ENCODE measurements at places on chromosomes 6 and 20.

GRCh38 chr6:41722969-41723529 is 12.4 kb downstream of the TFEB start:
- no peak for DNase-seq

DNA sequence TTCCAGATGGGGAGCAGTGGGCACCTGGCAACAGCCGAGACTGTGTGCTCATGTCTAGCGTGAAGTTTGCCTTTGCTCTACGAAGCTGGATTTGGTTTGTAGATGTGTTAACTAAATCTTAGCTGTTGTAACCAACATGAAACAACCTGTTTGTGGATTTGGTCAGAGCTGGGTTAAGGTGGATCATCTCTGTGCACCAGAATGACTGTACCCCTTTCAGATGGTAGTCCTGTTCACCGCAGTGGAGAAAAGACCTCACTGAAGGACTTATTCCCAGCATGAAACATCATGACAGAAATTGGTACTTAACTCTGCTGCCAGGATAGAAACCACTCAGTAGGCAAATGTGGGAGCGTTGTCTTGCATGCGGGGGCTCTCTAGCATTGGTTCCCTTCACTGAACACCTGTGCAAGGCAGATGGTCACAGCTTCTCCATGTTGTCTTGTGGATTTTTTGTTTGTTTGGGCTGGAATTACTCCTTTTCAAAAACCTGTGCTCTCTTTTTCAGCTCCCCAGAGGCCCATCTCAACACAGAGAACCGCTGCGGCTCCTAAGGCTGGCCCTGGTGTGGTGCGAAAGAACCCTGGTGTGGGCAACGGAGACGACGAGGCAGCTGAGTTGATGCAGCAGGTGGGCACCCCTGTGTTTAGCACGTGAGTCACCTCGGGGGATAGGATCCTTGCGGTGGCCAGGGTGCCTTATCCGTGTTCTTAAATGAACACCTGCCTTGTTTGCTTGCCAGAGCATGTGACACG is 19.3 kb upstream of the EFCAB8 start:
- DNase-seq = no peak

- no peak for DNase-seq
These were observed 6.8 kb upstream of the SLC35B3 start for GRCh38 chr6:8442150-8442549.

- DNase-seq = no peak
These were observed 655.9 kb upstream of the MAN1A1 start for GRCh38 chr6:120005292-120005976.

- no peak for DNase-seq
These were observed 4.6 kb upstream of the DDX27 start for GRCh38 chr20:49214571-49214970.

GRCh38 chr20:11195899-11196558 is 522.2 kb upstream of the JAG1 start:
- no peak for DNase-seq

GRCh38 chr6:160998766-160999165 is 7.2 kb downstream of the MAP3K4 start:
- no peak for DNase-seq

GRCh38 chr6:120129228-120129627 is 779.7 kb upstream of the MAN1A1 start:
- DNase-seq = no peak

- no peak for DNase-seq
These were observed 4.7 kb upstream of the WTAP start for GRCh38 chr6:159722655-159723054.

- DNase-seq = peak; percentile 89
These were observed at the start of gene STX11 for GRCh38 chr6:144149894-144150709. STX11 (plus strand) TSS chr6:144150517; CDS start chr6:144186628, 36,111 bp downstream.

GRCh38 chr6:98094696-98095095 is 739.7 kb upstream of the POU3F2 start:
- no peak for DNase-seq

Data from activated T-cell treated with anti-CD3 and anti-CD28 coated beads, Interleukin-2, amount 50 U/mL, for 24 hours (primary cell).